Gastrocnemius medialis (tissue), 4 donors: ENCODE measurements at places on chromosomes 5 and 9. TPM values are rescaled to one million over a fixed set of nuclear protein-coding genes. Genes with fewer than 3 reads are reported as not detected.

PCDHA9 gene
- 0.07 TPM for total RNA-seq

PRRX2 gene
- 1.6 TPM for total RNA-seq

- no peaks in the 10 kb centered on the region for H3K27me3 ChIP-seq
- no peak overlapping the region for H3K4me3 ChIP-seq
Measured at GRCh38 chr9:112384690-112385089, 4.8 kb downstream of the HSDL2 start.

DNA sequence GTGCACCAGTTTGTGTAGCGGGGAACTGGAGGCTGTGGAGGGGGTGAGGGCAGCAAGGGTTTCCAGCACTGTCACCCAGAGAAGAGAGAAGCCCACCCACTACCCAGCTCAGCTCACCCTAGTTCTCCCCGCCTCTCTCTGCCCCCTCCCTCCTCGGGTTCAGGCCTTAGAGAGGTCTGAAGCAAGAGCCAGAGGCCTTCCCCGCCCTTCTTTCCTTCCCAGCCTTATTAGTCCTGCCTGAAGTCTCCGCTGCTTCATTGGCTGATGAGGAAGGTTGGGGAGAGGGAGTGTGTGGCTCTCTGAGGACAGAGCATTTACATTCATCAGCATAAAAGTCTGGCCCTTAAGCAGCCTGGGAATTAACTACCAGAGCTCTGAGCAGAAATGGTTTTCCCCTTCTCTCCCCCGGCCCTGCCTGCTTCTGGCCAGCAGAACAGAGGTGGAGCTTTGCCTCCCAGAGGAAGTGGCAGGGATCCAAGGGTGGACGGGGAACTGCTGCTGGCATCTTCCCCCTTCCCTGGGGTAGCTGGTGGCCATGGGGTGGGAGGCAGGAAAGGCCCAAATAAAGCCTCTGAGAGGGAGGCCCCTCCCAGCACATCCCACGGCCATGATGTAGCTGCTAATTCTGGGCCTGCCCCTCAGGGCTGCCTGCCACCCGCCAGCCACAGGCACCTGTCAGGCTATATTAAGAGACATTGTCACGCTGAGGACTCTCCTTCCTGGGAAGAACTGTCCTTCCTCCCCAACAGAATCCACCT, 4.1 kb downstream of the DNAJB5 start:
- H3K36me3 ChIP-seq = peaks cover 16% of the 10 kb centered on the region
- H3K4me3 ChIP-seq = peak overlapping the region; percentile 73
- peaks cover 55% of the 10 kb centered on the region for H3K4me1 ChIP-seq
- peak overlapping the region; percentile 93 for H3K27ac ChIP-seq
- no peaks in the 10 kb centered on the region for H3K27me3 ChIP-seq
- peak; percentile 88 for DNase-seq

DNA sequence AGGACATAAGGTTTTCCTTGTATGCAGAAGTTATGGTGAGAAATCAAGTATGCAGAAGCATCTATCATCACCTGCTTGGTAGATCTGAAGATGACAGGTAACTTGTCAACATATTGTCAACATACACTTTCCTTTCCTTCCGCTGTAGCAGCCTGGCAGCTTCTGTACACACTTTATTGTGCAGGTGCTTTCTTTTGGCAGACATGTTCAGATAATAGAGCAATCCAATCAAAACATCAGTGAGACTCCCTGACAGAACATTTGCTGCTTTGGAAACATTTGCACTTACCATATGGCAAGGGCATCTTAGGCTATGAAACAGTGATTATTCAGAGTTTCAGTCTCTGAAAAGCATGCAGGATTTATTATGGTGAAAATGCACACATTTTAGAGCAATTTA, 161.1 kb upstream of the CDH12 start:
- no peak overlapping the region for H3K4me3 ChIP-seq
- no peaks in the 10 kb centered on the region for H3K4me1 ChIP-seq
- DNase-seq = no peak
- H3K36me3 ChIP-seq = no peaks in the 10 kb centered on the region
- H3K27ac ChIP-seq = no peak overlapping the region

- H3K27ac ChIP-seq = no peak overlapping the region
- no peaks in the 10 kb centered on the region for H3K36me3 ChIP-seq
- no peak for DNase-seq
- no peaks in the 10 kb centered on the region for H3K4me1 ChIP-seq
- no peaks in the 10 kb centered on the region for H3K27me3 ChIP-seq
- no peak overlapping the region for H3K4me3 ChIP-seq
Measured at GRCh38 chr5:31573494-31574142, 41.5 kb downstream of the C5orf22 start.

- peaks cover 19% of the 10 kb centered on the region for H3K4me1 ChIP-seq
- DNase-seq = peak; percentile 71
- H3K27me3 ChIP-seq = no peaks in the 10 kb centered on the region
- peak overlapping the region; percentile 76 for H3K27ac ChIP-seq
- H3K4me3 ChIP-seq = no peak overlapping the region
Measured at GRCh38 chr5:67154556-67155206, 41.9 kb downstream of the CD180 start.

DNA sequence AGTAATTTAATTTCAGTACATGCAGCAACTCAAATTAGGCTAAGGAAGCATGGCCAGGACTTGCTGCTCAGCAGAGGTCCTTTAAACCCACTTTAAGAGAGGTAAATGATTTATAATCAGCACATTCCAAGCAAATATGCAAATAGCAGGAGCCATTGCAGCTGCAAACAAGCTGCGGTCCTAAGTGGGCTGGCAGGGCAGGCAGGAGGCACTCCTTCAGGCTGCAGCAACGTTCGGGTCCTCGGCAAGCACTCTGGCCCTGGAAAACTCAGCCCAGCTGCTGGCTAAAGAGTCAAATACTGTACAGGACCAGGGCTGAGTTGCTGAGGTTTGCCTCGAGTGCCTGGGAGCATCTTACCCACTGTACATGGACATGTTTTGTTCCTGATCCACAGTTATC, 126.9 kb downstream of the FSTL4 start:
- no peaks in the 10 kb centered on the region for H3K27me3 ChIP-seq
- no peaks in the 10 kb centered on the region for H3K36me3 ChIP-seq
- no peak overlapping the region for H3K4me3 ChIP-seq
- DNase-seq = no peak
- no peaks in the 10 kb centered on the region for H3K4me1 ChIP-seq
- no peak overlapping the region for H3K27ac ChIP-seq
